Fibroblast of skin of right quadriceps (primary cell): ENCODE measurements at places on chromosomes 16 and 17.

- no peak for DNase-seq
Measured at GRCh38 chr16:81029930-81030604, 5.6 kb upstream of the ATMIN start.

DNA sequence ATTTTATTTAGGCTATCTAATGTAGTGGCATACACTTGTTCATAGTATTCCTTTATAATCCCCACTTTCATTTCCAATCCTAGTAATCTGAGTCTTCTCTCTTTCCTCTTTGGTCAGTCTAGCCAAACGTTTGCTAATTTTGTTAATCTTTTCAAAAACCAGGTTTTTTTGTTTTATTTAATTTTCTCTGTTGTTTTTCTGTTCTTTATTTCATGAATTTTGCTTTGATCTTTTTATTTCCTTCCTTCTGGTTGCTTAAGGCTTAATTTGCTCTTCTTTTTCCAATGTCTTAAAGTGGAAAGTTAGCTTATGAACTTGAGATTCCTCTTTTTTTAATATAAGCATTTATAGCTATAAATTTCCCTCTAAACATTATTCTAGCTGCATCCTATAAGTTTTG is 68.9 kb downstream of the NACA2 start:
- DNase-seq = no peak

- peak; percentile 68 for DNase-seq
Measured at GRCh38 chr17:29180034-29180787, at the start of gene MYO18A. Gene MYO18A (minus strand): TSS chr17:29180398. CDS start chr17:29166940, 13,458 bp downstream.

DNA sequence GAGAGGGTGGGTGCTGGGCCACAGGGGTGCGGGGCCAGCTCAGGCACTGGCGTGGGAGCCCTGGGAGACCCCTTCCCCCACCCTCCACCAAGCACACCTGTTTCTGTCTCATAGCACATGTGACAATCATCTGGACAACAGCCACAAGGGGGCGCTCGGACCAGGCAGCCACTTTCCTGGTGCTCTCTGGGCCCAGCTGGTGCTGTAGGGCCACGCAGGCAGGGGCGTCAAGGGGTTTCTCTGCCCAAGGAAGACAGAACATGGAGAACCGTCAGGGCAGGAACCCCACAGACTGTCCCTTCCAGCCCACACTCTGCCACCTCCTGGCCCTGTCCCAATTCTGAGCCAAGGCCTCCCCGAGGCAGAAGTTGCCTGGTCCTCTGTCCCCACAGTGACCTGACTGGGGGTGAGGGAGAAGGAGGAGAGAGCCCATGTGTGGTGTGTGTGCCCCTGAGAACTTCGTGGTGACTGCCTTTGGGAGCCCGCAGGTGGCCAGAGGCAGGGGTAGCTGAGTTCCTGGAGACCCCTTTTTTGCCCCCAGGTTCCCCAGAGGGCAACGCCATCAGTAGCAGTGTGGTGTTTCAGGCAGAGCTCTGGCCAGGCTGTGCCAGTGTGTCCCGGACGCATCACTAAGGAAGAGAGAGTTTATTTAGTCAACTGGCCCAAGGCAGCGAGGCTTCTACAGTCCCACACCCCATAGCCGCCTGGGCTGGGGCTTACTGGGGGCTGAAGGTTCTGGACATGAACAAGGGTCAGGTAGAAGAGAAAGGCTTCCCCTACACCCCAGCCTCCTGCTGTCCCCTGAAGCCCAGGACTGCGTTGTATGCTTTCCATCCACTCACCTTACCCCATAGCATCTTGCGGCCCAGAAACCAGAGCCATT is 3.1 kb upstream of the SETD6 start:
- DNase-seq = peak; percentile 51

- no peak for DNase-seq
Measured at GRCh38 chr17:83179374-83179773, 100.0 kb downstream of the METRNL start.

DNA sequence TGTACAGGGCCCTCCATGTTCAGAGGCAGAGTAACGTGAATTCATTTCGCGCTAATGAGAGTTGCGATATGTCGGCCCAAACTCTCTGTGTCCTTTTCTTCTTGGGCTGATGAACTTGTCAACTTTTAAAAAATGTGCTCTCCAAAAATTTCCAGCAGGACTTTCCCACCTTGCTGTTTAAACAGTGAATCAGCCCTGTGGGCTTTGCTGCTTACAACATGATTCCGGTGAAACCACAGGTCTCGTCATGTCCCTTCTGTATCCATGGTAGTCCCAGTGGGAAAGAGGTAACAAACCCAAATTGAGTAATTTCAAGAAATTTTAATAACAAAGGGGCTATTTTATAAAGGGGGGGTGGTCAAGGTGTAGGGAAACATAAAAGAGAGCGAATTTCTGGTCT is 612.9 kb downstream of the MAF start:
- DNase-seq = no peak

- no peak for DNase-seq
Measured at GRCh38 chr17:37225465-37225864, 150.3 kb upstream of the C17orf78 start.

GRCh38 chr16:77877712-77878347 is 89.5 kb downstream of the VAT1L start:
- peak; percentile 82 for DNase-seq

DNA sequence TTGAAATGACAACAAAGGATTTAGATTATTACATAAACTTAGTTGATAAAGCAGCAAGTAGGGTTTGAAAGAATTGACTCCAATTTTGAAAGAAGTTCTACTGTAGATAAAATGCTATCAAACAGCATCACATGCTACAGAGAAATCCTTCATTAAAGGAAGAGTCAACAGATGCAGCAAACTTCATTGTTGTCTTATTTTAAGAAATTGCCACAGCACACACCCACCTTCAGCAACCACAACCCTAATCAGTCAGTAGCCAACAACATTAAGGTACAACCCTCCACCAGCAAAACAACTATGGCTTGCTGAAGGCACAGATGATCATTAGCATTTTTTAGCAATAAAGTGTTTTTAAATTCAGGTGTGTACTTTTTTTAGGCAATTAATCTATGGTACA is 75.1 kb upstream of the NSRP1 start:
- DNase-seq = no peak

GRCh38 chr17:28975031-28975430 is 23.7 kb upstream of the PHF12 start:
- DNase-seq = no peak

GRCh38 chr16:10776280-10776679 is 32.6 kb downstream of the NUBP1 start:
- no peak for DNase-seq

DNA sequence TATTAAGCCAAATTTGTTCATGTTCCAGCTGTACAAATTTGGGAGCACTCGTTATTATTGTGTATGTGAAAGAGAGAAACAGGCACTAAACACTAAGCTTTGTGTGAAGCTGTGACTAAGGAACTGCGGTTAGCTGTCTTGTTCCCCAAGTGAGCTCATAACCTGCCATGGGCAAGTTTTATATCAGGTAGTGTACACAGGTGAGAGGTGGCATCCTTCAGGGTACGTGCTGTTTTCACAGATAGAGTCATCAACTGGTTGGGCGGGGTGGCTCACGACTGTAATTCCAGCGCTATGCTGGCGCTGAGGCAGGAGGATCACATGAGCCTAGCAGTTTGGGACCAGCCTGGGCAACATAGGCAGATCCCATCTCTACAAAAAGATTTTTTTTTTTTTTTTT is 2.8 kb downstream of the DNAJA3 start:
- no peak for DNase-seq

DNA sequence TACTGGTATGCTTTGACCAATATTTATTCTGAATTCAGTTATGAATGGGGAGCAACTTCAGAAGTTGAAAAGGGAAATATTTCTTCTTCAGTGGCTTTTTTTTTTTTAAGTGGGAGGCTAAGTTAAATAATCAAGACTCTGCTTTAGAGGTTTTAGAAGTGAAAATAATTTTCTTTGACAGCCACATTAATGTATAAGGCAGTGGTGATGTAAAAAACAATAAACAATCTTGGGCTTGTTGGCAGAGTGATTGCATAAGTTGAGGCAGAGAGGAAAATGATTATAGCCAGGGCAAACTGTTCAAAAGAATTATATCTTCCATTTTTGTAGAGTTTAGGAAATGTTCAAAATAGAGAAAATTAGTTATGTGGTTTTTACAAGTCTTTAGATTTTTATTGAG is 5.4 kb upstream of the KRT12 start:
- no peak for DNase-seq

GRCh38 chr16:9849697-9850245 is 332.5 kb downstream of the GRIN2A start:
- no peak for DNase-seq

GRCh38 chr16:87531418-87531817 is 38.6 kb upstream of the ZCCHC14 start:
- DNase-seq = no peak

DNA sequence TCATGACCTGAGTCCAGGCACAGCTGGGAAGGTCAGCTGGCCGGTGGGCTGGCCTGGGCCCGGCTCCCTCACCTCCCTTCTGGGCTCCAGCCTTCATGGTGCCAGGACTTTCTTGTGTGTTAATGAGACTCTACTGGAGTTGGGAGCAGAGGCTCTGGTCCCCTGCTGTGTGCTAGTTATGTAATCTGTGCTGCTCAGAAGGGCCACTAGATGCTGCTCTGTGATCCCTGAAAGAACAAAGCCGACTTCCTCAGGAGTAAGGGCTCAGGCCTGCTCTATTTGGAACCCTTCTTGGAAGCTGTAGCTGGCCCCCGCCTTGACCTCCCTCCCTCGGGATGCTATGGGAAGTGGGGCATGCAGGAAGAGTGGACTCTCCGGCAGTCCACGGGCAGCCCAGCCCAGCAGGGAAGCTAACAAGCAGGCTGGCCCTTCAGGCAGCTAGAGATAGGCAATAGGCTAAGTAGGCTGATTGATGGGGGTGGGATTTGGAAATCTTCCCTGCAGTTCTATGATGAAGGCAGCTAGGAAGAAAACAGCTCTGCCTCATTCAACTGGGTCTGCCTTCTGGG is 3.3 kb upstream of the CDK5R1 start:
- peak; percentile 76 for DNase-seq

DNA sequence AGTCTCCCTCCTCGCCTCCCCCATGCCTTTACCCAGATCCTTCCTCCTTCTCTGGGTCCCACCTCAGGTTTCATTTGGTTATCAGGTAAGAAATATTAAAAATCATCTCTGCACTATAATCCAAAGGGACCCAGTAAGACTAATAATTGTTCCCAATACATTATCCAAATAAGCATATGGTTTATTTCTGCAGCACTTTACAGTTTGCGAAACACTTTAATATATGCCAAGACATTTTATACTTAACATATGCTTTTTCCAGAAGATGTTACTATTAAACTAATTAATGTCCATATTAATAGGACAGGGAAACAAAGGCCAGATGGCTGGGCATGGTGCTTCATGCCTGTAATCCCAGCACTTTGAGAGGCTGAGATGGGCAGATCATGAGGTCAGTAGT is 33.3 kb downstream of the CD300LF start:
- DNase-seq = no peak

DNA sequence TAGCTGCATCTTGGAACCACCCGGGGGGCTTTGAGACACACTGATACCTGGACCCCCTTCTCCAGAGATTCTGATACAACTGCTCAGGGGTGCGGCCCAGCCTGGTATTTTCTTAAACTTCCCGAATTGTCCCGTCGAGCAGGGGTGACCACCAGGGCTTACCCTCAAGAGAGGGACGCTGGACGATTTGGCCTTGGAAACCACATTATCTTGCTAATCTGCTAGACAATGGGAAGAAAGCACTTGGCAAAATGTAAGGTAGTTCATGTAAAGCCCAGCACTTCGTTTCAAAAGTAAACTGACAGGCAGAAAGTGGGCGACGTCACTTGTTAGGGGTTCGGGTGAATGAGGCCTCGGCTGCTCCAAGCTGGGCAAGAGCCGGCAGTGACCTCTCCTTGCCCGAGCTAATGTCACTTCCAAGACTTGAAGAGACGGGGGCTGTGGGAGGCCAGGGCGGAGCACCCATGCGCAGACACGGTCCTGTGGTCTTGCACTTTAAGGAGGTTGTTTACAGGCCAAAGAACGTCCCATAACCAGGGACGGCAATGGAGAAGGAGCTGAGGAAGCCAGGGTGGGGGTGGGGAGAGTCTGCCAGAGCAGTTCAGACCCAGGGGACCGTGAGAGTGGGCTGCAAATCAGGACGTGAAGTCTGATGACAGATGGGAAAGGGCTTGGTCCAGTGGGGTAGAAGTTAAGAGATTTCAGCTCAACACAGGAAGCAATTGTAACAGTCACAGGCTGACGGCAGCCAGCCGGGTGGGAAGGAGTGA is 152.7 kb upstream of the GSE1 start:
- peak; percentile 46 for DNase-seq

GRCh38 chr17:82047914-82048570 is 3.6 kb downstream of the RFNG start:
- DNase-seq = no peak

GRCh38 chr16:22692034-22692433 is 121.9 kb upstream of the HS3ST2 start:
- DNase-seq = no peak

- DNase-seq = no peak
Measured at GRCh38 chr17:7848739-7849129, 6.1 kb upstream of the TMEM88 start.

- DNase-seq = no peak
Measured at GRCh38 chr16:80559369-80559768, 18.6 kb downstream of the DYNLRB2 start.

DNA sequence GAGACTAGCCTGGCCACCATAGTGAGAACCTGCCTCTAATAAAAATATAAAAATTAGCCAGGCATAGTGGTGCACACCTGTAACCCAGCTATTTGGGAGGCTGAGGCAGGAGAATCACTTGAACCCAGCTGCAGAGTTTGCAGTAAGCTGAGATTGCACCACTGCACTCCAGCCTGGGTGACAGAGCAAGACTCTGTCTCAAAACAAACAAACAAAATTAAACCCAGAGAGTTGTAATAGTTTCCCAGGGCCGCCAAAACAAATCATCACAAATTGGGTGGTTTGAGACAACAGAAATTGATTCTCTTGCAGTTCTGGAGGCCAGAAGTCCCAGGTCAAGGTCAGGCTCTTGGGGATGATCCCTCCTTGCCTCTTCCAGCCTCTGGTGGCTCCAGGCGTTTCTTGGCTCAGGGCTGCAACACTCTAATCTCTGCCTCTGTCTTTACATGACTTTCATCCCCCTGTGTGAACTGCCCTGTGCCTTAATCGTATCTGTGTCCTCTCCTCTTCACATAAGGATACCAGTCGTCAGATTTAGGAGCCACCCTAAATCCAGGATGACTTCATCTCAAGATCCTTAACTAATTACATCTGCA is 100.3 kb upstream of the NOL11 start:
- no peak for DNase-seq

GRCh38 chr16:85715169-85716021 is 26.6 kb upstream of the GINS2 start:
- DNase-seq = peak; percentile 43
